Activated naive CD8-positive, alpha-beta T cell treated with anti-CD3 and anti-CD28 coated beads, Interleukin-2, amount 50 U/mL, for 16 hours (primary cell): ENCODE measurements at places on chromosomes 16 and 17.

GRCh38 chr16:24352746-24353145, 96.6 kb downstream of the CACNG3 start:
- DNase-seq: no peak

DNA sequence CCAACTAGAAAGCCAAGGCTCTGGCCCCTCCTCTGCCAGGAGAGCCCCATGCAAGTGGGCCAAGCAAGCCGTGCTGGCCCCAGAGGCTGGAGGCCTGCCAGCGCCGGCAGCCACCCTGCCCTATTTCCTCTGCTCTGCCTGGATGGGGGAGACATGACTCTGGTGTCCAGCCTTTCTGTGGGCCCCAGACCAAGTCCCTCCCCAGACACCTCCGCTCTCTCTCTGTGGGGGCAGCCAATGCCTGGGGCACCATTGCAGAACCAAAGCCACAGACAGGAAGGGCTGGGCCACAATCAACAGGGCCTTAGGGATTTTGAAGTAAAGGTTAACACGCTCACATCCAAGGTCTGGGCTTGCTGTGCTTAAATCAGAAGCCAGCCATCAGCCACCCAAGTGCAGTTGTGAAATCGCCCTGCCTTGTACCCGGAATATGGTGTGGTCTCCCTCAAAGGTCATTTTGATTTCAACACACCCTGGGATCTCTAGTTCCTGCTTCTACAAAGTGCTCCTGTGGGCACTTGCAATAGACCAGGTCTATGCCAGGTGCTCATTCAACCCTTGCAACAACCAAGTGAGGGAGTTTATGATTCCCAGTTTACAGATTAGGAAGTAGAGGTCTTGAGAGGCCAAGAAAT, 63.5 kb upstream of the TEX2 start:
- no peak for DNase-seq

DNA sequence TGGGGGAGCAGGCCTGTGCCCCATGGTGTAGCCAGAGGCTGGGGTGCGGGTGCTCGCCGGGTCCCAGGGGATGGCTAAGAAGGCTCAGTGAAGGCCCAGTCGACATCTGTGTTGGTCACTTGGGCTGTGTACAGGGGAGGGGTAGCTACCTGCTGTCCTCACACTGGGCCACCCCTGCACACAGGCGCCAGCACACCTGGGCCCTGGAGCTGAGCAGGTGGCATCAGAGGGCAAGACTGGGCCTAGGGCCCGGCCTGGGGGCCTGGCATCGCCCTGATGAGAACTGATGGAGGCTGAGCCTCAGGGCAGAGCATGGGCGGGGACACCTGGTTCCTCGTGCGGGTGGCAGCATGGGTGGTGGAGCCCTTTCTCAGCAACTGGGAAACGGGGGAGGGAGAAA, 870 bp upstream of the CTRB2 start:
- no peak for DNase-seq

DNA sequence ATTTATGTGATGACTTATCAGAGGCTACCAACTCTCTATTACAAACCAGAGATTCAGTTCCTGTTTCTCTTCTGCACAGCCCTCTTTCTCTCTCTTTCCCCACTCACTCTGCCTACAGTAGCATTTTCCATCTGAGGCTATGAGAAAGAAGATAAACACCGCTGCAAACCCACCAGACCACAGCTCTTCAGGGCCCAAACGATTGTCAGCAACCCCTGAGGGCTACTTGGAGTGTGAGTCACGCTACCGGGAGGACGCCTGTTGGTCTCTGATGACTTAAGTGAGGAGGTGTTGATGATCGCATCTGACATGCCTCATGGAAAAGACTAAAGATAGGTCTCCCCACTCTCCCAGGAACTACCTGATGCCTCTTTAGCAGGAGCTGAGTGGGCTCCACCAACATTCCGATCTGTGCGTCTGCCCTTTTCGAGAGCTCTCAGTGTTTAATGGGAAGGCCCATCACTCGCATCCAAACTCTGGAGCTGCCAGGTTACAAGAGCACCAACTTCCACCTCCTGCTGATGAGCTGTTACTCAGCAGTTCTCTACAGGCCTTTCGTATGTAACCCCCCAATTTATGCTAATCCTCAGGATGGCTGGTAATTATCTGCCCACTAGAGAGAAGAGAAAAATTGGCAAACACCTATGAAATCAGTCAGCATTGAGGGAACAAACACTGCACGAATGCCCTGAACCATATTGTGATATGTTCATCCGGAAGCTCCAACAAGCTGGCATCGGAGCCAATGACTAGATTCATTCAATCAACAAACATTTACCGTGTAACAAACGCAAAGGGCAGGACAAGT, 9.2 kb downstream of the GRIN2A start:
- no peak for DNase-seq

GRCh38 chr16:65783709-65784474, 582.6 kb upstream of the CDH5 start:
- DNase-seq: no peak

- no peak for DNase-seq
Measured at GRCh38 chr16:46961373-46962353, 11.8 kb downstream of the DNAJA2 start.

GRCh38 chr16:3872216-3872895, 8.2 kb downstream of the CREBBP start:
- no peak for DNase-seq
